ENCODE measurements at places on chromosomes 3 and 15.

DNA sequence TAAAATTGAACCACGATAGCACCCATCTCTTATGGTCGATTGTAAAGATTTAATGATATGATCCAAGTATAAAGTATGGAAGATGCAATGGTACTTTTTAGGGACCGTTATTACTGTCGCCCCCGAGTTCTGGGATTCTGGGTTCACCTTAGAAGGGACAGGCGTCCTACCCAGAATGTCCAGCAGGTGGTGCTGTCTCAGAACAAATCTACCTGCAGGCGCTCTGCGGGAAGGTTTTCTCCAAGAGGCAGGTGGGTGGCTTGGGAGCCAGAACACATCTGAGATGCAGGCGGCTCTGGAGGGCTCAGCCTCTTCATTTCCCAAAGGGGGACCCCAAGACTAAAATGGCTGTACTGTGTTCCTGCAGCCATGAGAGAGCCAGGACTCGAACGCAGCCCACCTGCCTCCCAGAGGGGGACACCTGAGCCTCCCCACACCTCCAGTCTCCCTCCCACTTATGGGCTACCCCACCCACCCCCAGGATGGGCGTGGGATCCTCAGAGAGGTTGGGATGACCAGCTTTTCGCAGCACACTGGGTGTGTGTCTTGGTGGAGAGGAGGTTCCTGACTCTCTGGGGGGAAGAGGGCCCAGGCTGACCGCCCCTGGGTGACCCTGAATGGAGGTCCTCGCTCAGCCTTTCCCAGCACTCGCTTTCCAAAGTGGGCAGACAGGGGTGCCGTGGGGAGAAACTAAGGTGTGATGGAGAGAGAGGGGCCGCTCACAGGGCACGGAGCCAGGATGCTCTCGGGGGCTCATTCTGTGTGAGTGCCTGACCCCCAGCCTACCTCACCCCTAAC lies 28.1 kb upstream of the CORO2B start:
- peak; percentile 90 for DNase-seq

DNA sequence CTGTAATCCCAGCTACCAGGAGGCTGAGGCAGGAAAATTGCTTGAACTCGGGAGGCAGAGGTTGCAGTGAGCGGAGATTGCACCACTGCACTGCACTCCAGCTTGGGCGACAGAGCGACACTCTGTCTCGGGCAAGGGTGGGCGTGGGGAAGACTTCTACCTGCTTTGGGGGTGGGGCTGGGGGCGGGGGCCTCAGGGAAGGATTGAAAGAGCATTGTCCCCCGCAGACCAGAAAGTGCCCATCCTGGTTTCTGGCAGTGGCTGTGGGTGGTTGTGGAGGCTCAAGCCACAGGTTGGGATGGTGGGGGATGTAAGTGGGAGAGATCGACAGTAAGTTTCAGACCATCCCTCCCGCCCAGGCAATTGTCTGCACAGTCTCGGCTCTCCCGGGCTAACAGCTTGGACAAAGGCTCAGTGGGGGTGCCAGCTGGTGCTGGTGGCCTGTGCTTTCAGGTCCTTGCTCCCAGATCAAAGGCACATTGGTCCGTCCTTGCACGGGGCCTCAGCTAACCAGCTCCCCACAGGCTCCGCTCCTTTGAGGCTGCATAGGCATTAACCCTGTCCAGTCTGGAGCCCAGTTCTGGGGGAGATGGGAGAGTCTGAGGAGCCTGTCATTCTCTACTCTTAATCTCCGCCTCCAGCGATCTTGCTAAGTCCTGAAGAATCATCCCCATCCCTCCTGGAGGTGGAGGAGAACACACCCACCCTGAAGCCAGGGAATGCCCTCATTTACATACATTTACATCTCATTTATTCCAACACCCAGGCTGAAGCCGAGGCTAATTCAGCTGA lies 8.6 kb downstream of the SCN5A start:
- no peak for DNase-seq

GRCh38 chr3:29324180-29324651 lies 43.3 kb downstream of the RBMS3 start:
- DNase-seq, result peak; percentile 13

- no peak for DNase-seq
Measured at GRCh38 chr3:112327371-112327951, 5.5 kb upstream of the CD200 start.

- no peak for DNase-seq
Measured at GRCh38 chr3:52978109-52978754, 67.6 kb downstream of the SFMBT1 start.

DNA sequence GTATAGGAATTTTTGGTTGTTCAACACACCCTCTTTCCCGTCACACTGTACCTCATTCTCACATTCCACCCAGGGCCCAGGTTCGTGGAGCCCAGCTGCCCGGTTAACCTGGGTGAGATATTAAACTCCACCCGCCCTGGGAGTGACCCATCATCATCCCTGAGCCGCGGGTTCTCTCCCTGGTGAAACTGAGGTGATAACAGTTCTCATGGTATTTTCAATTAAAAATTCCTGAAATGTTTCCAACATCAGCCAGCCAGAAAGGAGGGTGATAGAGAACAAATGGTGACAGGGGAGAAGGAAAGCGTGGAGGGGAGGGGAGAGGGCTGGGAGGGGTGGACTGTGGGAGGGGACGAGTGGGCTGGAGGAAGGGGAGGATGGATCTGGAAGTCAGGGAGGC lies 148.8 kb downstream of the ALDH1A2 start:
- no peak for DNase-seq

DNA sequence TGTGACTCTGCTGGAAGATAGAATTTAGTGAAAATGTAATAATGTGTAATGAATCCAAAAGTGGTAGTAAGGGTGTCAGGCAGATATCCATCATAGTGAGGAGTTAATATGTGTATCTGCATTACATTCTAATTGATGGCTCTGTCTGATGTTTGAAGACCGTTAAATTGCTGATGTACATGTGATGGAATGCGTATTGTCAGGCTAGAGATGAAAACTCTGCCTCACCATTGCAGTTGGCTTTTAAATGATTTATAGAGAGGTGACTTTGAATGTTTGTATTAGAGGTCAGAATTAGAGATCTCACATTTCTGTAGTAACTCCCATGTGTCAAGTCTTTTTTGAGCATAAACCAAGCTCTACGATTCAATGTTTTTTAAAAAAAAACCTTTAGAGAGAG lies 234.6 kb downstream of the NAALADL2 start:
- DNase-seq, result no peak

- no peak for DNase-seq
Measured at GRCh38 chr3:127092776-127093175, 100.2 kb upstream of the PRR23E start.

GRCh38 chr3:196504556-196504955 lies 988 bp upstream of the RNF168 start:
- DNase-seq, result no peak

DNA sequence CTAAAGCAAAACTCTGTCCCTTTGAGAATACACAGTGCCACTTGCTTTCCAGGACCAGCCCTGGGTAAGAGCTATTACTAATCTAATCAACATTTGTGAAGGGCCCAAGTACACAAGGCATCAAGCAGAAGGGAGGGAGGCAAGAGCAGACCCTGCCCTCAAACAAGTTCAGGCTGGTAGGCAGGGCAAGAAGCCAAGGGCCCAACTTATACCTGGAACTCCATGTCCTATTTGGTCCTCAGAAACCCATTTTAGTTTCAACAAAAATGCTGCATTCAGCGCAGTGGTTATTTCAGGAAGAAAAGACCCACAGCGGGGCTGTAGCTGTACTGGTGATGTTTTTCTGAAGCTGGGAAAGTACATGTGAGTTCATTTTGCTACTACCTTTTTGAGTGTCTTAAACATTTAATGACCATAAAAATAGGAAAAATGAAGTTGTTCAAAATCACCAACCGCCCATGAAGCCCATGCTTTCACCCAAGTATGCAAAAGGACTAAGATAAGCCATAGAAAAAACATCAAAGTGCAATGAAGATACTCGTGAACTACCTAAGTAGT lies 2.8 kb downstream of the RPS17 start:
- DNase-seq, result no peak

DNA sequence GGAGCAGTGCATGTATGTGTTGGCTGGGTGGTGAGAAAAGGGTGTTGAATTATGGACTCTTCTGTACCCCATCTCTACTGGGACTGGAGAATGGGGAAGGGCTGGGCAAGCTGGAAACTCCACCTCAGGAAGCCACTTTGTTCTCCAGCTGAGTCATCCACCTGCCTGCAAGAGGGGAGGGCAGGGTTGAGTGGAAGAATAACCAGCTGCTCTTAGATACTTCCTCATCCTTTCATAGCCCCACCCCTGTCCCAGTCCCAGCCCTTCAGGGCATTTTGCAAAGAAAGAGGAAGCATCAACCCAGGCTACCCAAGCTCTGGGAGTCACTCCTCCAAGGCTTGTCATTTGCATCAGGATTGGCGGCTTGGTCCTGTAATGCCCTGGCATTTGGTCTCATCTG lies 33.1 kb downstream of the RAB11A start:
- no peak for DNase-seq

DNA sequence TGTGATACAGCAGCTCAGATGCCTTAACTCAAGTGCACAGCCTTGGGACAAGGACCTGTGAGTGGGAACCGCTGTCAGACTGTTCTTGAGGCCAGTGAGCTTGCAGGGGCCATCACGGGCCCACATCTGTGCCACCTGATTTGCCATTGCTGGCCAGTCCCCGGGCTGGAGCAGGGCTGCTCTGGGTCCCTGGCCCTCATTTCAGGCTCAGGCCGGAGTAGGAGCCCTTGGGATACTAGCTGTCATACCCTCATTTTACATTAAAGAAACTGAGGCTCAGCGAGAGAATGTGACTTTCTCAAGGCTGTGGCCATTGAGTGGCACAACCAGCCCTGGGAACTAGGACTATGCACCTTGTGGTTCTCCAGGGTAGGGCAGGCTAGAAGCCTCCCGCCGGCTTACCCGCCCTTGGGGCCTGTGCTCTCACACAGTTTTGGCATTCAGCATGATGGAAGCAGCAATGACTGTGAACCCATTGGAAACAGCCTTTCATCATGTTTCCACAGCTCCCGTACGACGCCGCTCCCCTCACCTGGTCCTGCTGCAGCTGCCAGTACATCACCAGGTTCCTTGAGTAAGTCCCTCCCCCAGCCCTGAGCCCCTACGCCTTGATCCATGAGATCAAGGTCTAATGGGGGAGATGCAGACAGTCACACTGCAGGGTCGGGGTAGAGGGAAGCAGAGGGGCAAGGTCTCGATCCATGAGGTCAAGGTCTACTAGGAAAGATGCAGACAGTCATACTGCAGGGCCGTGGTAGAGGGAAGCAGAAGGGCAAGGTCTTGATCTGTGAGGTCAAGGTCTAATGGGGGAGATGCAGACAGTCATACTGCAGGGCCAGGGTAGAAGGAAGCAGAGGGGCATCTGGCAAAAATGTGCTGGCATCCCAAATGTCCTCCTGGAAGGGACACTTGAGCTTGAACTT lies 42.2 kb downstream of the GOLGA6L10 start:
- DNase-seq, result no peak

DNA sequence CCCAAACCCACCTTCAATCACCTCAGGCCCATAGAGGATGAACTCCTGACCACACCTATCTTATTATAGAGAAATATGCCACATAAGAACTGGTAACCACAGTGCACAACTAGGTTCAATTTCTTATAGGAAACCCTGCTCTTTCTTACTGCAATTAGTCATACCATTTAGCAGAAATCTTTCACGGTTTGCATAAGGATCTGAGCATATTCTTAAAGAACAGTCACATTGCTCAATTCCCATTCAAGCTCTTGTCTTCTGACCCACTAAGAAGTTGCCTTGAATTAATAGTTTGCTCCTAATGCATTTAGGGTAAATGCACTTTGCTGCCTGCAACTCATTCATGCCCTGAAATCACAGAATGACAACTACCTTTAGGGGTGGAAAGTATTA lies 9.2 kb downstream of the ERC2 start:
- DNase-seq, result no peak

DNA sequence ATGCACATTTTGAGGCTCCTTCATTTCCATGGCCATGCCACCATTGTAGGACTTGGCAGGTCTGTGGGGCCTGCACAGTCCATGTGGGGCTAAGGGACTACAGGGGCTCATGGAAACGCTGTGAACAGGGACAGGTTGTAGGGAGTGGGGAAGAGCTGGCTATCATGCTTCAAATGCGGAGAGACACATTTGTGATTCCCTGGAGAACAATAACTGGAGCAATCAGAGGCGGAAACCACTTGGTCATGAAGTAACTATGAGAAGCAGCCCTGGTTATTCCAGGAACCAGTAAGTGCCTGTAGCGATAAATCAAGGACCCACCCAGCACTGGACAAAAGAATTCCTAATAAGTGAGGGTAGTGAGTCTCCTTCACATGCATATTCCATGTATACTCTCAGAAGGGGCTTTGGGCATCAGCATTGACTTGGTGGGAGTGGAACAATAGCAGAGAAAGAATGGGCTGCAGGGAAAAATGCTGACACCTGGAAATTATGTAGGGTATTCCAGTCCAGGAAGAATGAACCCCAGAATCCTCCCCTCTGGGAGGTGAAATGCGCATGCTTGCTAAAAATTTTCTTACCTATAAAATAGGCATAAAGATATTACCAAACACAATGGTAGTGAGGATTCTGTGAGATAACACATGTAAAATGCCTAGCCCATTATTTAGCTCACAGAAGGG lies 251.4 kb upstream of the ROPN1 start:
- DNase-seq, result no peak

DNA sequence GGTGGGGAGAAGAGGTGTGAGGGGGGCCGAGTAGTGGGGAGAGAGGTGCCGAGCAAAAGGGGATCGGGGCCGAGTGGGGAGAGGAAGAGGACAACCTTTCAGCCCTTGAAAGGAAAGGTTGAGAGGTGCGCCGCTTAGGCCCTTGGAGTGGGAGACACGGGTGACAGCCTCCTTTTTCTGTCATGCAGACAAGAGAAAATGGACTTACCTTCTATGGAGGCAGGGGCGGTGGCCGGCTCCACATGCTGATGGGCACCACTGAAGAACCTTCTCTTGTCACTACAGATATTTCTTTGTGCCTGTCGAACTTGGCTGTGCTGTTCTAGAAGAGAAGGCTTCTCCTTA lies 421 bp downstream of the KLHL18 start:
- peak; percentile 51 for DNase-seq

GRCh38 chr3:58333206-58334012 lies 717 bp downstream of the PXK start:
- DNase-seq, result peak; percentile 57

DNA sequence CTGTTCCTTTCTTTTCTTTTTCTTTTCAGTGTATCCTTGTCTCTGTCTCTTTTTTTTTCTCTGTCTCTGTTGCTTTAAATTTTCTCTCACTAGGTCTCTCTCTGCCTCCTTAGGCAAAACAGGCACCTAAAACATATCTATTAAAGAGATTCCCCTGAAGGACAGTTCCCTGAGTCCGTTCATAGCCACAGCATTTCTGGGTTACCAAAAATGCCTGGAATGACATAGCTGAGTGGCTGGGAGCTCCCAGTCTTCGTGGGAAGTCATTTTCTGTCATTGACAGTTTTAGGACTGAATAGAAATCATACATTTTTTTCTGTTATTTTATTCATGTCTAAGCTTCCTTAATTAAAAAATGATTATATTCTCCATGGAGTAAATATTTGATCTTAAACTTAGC lies 323.8 kb upstream of the AZI2 start:
- no peak for DNase-seq
